ENCODE measurements at places on chromosomes 6 and 20.
A peak's percentile ranks its signal among the peaks of the same experiment; 100 is the strongest.

DNA sequence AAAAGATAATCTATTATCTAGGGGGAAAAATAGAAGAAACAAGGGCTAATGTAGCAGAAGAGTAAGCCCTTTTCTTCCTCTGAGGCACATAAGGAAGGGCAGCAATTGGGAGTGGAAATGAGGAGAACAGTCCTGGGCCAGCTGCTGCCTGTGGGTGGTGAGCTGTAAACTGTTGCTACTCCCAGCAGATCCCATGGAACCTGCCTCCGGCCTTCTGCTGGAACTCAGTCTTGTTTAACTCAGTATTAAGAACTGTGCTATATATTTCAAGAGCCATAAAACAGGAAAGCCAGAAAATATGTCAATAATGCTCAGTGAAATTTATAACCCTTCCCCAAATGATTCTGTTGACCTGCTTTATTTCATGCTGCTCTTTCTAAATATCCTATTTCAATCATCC, 464.2 kb downstream of the COL12A1 start:
- DNase-seq: no peak

- DNase-seq: no peak
Measured at GRCh38 chr20:57891014-57891413, 181.2 kb upstream of the PMEPA1 start.

GRCh38 chr6:85192186-85192585, 257.7 kb upstream of the NT5E start:
- DNase-seq: no peak

- peak; percentile 33 for DNase-seq
Measured at GRCh38 chr6:95091823-95092436, 485.4 kb upstream of the MANEA start.

- no peak for DNase-seq
Measured at GRCh38 chr6:30121446-30122366, 8.8 kb upstream of the TRIM31 start.

- DNase-seq: no peak
Measured at GRCh38 chr20:18731940-18732339, 81.6 kb upstream of the SCP2D1 start.

DNA sequence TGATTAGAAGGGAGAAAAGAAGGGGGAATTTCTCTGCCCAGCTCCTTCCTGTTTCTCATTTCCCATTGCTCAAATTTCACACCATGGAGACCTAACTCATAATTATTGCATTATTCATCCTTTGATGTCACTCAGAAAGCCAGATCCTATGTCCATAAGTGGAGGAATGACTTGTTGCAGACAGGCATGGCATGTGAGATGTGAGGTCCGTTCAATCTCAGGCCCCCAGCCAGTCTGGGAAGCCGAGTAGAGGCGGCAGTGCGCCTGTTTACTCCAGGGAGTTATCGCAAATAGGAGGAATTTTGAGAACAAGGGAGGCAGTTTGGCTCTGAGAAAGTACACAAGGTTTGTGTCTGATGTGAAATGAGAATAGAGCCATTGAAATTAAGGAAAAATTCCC, 26.9 kb upstream of the MOCS1 start:
- no peak for DNase-seq

GRCh38 chr20:35307666-35308653, 15.7 kb upstream of the FAM83C start:
- DNase-seq: no peak

DNA sequence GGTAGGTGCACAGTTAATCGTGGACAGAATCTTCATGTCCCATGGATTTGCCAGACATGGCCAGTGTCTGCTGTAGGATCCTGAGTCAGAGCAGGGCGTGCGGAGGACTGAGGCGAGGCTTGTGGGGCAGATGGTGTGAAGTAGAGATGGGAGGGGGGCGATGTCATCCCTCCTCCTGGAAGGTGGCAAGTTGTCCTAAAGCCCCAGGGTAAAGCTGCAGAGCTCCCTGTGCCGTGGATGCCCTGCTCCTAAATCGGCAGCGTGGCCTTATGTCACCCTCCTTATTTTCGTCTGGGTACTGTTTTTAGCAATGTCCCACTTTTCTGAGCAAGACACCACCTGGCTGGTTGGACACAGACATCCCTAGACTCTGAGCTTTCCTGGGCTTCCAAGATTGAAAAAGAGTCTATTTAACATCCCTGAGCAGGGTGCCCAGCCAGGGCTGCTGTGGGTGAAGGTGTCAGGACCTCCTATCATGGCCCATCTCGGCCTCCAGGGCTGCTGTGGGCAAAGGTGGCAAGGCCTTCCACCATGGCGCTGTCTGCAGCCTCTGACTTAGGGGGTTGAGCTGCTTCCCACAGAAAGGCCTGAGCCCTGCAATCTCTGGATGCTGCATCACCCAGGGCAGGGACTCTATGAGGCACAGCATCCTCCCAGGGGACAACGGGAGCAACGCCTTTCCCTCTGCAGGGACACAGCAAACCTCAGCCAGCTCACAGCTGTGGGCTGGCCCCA, 145.4 kb downstream of the TTLL2 start:
- no peak for DNase-seq

All from inflammatory macrophage treated with lipopolysaccharide for 4 hours (primary cell).